ENCODE measurements at places on chromosomes 4 and X.

- peak; percentile 10 for DNase-seq
Observed at GRCh38 chr4:75939890-75940691, 722 bp downstream of the NAAA start.

DNA sequence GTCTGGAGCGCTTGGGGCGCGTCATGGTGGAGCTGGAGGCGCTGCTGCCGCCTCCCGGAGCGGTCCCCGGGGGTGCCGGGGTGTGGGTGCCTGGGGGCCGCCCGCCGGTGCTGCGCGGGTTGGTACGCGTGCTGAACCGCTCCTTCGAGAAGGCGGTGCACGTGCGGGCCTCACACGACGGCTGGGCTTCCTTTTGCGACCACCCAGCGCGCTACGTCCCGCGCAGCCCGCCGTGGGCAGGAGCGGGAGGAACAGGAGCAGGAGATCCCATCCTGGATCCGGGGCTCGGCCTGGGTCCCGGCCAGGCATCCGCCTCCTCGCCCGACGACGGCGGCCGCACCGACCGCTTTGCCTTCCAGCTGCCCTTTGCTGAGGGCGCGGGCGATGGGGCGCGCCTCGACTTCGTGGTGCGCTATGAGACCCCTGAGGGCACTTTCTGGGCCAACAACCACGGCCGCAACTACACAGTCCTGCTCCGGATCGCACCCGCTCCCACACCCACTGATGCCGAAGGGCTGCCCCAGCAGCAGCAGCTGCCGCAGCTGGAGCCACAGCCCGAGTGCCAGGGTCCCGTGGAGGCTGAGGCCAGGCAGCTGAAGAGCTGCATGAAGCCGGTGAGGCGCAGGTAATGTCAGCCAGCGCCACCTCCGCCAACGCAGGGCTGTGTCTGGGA is 792 bp downstream of the PPP1R3F start:
- no peak for DNase-seq

DNA sequence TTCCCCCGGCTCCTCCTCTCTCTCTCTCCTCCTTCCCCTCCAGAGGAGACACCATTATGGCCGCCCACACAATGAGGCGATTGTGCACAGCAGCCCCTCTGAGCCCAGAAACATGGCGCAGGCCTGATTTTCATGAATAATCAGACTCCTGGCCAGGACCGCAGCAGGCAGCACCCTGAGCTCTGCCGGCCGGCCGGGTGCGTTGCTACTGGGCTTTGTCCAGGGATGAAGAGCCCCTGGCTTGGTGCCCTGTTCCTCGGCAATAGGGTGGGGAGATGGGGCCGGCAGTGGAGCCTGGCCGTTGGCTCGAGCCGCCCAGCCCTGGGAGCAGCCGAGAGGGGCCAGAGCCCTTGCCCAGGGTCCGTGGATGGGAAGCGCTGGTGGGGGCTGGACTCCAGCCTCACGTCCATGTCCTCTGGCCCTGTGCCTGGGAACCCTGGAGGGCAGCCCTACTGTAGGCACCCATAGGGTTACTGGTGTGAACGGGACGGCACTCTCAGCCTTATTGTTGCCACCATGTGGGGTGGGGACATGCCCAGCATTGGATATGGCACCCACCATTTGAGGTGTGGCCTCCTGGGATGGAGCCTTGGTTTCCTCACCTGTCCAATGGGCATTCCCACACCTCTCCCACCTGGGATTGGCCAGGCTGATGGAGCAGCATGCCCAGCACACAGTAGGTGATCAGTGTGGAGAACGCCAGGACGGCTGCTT is 103.0 kb downstream of the SORCS2 start:
- DNase-seq, result no peak

DNA sequence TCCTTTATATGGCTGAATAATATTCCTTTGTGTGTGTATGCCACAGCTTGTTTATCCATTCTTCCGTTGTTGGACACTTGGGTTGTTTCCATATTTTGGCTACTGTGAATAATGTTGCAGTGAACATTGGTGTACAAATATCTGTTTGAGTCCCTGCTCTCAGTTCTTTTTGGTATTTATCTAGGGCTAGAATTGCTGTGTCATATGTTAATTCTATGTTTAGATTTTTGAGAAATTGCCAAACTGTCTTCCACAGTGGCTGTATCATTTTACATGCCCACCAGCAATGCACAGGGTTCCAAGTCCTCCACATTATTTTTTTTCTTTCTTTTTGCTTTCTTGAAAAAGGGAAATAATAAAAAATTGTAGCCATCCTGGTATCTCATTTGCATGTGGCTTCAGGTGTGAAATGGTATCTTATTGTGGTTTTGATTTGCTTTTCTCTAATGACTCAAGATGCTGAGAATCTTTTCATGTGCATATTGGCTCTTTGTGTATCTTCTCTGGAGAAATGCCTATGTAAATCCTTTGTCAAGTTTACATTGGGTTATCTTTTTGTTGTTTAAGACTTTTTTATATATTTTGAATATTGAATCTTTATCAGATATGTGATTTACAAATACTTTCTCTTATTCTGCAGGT is 129.7 kb downstream of the RAPGEF2 start:
- no peak for DNase-seq

DNA sequence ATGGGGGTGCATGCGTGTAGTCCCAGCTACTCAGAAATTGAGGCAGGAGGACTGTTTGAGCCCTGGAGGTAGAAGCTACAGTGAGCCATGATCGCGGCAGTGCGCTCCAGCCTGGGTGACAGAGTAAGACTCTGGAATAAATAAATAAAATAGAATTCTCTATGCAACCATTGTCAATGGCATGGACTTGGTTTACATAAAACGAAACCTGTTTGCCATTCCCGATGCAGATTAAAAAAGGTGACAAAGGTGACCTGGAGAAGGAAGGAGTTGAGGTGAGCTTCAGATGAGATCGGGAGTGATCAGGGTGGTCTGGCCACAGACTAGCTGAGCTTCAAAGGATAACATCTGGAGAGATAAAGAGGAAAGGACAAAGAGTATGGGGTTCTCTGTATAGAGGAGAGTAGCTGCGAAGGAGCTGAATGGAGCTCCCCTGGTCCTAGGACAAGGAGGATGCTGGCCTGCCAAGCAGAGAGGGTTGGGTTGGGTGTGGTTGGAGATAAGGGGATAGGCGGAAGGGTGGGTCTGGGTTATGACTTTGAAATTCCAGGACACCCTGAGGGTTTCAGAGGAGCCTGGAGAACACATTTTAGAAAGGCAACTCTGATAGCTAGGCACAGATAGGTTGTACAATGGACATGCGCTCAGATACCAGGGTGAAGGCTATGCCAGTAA is 98.6 kb downstream of the RBM47 start:
- no peak for DNase-seq

DNA sequence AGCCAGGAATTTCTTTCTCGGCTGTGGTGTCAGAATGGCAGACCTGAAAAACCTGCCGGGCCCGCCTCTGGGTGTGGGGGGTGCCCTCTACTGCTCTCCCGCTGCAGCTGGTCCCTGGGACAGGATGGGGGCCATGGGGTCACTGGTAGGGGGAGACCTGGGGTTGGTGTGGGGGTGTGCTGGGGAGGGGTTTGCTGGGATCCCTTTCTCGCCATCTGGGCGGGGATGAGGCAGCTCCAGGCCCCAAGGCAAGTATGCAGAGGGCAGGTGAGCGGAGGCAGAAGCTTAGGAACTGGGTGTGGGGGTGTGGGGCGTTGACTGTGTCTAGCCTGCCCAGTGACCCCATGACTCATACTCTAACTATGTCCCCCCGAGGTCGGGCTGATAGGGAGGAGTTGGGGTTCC is 884 bp downstream of the CCDC120 start:
- DNase-seq, result no peak

DNA sequence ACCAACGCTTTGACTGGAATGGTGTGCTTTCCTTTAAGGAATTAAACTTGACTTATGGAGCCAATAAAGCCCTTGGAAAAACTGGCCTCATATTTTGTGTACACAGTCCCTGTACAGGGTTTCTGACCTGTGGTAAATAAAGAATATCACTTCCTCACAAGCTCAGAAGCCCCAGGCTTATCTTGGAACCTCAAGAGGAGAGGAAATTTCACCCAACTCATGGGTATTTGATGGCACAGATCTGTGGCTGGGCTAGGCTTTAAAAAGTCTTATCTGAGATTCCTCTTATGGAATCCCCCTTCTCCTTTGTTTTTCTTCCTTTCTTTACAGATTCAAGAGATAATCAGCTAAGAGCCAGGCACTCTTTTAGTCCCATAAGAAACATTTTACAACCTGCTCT is 89.3 kb upstream of the USP38 start:
- DNase-seq, result no peak

DNA sequence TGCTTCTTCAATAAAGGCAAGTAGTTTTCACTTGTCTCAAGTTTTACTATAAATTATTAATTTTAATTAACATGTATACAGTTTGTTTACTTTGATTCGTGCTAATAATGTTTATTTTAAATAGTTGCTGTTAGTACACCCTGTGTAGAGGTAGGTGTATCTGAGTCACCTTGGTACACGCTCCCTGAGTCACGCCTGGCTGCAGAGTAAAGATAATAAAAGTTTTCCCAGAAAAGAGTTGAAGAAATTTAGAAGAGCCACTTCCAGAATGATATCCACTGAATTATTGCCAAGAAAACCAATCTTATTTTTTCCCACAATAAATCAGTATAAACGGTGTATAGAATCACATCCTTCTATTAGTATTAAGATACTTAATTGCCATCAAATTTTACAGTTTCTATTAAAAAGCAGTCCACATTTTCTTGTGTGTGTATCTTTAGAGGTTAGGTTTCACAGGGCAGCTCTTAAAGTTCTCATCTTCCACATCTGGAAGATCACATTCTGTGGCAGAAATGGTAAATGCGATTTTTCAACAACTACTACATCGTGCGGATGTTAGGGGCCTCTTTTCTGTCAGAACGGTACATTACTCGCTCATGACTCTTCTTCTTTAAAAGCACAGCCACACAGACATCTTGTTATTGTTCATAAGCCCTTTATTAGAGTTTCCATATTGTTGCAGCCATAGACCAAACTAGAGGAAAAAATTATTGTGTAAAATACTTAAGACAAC is 55.4 kb downstream of the HADH start:
- DNase-seq, result no peak

- DNase-seq, result no peak
Observed at GRCh38 chr4:185508181-185508580, 27.1 kb downstream of the PDLIM3 start.

DNA sequence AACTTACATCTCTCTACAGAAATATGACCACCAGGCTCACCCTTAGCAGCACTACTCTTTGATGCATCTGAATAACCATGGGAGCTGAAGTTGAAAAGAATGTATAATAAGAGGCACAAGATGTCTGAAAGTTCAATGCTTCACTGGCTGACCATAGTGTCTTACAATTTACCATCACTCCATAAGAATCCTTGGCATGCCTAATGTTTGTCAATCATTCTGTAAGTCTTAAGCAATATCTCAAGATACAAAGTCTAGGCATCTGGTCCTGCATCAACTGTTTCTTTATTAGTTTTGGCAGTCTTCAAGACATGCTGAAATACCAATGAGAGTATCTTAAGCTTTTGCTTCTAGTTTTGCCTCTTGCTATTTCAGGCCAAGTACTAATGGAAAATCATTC is 755.5 kb downstream of the STIM2 start:
- DNase-seq, result no peak

DNA sequence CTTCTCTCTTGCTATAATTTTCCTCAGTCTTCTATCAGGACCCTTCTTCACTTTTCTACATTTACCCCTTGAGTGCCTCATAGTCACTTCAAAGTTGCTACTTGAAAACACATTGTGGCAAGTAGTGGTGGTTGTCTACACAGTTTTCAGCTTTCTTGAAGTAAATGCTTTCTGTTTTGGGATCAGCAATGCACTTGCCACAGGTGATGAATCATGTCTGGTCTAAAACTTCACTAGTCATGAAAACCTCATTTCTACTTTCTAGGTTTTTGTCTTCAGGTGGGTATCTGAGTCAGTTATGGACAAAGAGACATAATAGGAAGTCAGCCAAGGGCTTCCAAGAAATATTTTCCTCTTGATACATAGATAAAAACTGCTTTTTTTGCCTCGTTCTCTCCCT is 359.2 kb downstream of the CCSER1 start:
- DNase-seq, result no peak

GRCh38 chr4:20217521-20217920 is 34.2 kb upstream of the SLIT2 start:
- DNase-seq, result no peak

GRCh38 chrX:24676403-24677024 is 17.2 kb upstream of the POLA1 start:
- DNase-seq, result no peak

DNA sequence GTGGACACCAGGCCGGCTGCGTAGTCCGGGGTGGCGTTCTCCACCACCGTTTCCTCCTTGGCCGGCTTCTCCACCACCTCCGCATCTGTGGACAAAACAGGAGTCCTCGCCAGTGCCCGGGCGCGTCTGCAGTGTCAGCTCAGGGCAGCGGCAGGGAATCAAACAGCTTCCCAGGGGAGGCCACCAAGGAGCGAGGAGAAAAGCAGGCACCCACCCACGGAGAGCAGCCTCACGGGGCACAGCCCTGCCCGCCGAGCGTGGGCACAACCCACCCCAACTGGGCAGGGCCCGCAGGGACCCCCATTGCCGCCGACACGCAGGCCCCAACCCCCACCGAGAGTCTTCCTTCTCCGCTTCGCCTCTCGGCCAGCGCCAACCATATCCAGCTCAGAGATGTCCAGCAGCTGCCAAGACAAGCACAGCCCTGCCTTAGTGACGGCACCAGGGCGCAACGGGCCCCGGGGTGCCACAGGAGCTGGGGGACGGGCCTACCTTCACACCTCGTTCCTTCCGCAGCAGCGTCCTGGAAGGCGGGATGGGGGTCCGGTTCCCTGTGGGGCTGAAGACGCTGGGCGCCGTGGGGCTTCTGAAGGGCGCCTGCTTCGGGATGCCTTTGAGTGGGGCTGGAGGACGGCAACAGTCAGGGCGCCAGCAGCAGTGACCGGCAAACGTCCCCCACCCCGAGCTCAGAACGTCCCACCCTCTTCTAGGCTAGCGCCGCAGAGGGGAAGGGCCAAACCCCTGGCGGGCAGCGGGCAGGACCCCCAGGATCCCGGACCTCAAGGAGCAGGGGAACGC is 22.8 kb downstream of the NELFA start:
- no peak for DNase-seq

DNA sequence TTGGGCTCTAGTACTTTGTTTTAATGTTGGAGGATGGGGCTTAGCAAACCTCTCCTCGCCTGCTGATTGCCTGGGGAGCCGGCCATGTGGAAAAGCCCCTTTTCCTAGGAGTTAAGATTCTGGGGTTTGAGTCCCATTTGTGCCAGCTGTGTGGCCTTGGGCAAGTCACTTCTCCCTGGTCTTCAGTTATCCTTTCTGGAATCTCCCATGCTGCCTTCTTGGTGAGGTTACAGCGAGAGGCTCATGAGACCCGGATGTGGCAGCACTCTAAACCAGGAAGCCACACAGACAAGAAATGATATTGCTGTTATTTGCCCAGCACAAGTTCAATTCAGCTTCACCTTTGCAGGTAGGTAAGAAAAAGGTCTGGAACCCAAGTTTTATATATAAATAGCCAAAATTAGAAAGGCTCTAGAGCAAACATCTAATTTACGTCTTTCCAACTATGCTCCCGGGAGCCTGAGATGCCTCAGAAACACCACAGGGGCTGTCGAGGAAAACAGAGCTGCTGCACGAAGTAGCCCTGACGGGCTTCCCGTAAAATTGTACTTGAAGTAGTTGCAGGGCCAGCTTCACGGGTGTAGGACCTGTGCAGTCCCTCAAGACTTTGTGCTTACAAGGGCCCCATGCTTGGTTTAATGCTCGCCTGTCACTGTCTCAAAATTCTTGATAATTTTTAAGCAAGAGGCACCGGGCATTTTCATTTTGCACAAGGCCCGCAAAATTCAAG is 8.3 kb upstream of the SASH3 start:
- DNase-seq, result no peak

GRCh38 chrX:136607236-136607635 is 40.7 kb upstream of the CD40LG start:
- DNase-seq, result no peak

Data from amniotic stem cell (primary cell).